GM12864 (cell line): ENCODE measurements at places on chromosomes 12 and 14.

DNA sequence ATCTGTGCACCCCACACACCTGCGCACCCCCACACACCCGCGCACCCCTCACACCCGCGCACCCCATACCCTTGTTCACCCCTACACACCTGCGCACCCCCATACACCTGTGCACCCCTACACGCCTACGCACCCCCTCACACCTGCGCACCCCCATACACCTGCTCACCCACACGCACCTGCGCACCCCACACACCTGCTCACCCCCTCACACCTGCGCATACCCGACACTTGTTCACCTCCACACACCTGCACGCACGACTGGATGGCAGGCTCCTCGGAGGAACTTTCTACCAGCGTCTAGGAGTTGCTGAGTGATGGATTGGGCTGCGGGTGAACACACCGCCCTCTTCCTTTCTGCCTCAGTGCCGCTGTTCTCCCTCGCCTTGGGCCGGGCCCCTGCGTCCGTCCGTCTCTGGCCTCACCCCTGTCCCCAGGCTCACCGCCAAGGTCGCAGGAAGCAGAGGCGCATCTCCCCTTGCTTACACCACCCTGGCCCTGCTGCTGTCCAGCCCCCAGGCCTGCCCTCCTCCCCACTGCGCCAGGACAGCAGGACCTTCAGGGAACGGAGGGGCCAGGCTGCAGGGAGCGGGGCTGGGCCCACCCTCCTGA is 20.7 kb upstream of the TMEM106C start:
- DNase-seq: no peak

DNA sequence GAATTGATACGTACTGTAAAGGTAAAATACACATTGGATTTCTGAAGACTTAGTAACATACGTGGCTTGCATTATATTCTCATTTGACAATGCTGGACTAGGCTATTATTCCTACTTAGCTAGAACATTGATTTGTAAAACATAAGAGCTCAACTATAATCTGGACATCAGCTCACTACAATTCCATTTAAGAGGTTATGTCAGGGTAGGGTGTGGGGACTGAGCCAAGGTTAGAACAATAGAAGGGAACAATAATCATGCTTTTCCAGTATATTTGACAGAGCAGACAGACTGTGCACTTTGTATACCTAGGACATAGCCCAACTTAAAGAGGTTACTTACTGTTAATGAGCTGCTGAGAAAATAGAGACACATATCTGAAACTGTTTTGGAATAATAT is 10.8 kb downstream of the ZCRB1 start:
- no peak for DNase-seq

GRCh38 chr14:87712396-87713090 is 280.4 kb downstream of the GALC start:
- DNase-seq: no peak

DNA sequence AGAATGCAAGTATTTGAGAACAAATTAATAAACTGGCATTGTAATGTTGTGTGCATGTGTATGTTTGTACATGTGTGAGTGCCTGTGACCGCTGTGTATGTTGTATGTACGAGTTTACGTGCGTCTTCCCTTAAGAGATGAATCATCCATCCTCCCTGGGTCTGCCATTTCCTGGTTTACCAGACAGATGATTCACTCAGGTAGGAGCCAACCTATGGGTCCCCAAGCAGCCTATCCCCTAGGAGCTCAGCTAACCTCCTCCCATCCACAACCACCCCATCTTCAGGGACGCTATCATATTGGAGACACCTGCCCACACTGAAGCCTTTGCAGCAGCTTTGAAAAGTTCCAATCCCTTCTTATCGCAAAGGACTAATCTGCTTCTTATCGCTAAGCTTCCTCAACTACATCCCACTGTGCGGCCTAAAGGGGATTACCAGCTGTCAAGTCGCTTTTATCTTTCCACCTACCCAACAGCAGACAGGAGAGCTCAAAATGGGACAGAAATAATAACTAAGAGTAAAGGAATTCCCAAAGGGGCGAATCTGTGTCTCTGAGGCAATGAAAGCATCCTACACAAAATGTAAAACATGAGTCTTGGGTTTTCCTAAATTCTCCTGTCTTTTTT is 81.5 kb upstream of the TMCC3 start:
- DNase-seq: no peak

DNA sequence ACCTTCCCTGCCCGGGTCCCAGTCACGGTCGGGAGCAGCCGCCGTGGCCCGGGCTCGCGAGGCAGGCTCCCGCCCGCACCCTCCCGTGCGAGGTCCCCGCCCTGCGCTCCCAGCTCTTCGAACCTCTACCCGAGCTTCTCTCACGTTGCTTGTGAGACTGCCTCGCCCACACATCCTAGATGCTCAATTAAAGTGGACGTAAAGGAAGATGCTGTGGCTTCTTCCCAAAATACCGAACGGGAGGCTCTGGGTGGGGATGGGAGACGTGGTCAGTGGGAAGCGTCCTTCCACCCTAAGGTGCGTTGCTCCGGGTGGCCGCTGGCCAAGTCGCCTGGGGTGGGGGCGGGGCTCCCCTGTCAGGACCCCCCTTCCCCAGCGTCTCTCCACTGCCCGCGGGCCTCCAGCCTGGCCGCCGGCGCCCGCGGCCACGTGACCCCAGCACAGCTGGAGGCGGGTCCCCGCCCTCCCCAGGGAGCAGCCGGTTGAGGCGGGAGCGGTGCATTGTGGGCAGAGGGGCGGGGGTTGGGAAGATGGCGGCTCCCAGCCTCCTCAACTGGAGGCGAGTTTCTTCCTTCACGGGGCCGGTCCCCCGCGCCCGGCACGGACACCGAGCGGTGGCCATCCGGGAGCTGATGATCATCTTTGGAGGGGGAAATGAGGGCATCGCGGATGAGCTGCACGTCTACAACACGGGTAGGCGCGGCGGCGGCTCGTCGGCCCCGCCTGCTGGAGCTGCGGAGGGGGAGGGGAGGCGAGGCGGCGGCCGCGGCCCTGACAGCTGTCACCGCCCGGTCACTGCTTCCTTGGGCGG is at the start of gene HCFC2:
Gene HCFC2, plus strand, starts transcription at position 501 of the 811 bp plus-strand sequence. Its CDS starts 30 bp downstream, at position 531.
- peak; percentile 55 for DNase-seq

- no peak for DNase-seq
These were observed 79.7 kb upstream of the REP15 start for GRCh38 chr12:27616356-27617142.

GRCh38 chr12:24948757-24949722 is at the start of gene BCAT1:
Gene BCAT1, minus strand, starts transcription at chr12:24949101. Its CDS starts 169 bp downstream, at chr12:24948932.
- DNase-seq: no peak

DNA sequence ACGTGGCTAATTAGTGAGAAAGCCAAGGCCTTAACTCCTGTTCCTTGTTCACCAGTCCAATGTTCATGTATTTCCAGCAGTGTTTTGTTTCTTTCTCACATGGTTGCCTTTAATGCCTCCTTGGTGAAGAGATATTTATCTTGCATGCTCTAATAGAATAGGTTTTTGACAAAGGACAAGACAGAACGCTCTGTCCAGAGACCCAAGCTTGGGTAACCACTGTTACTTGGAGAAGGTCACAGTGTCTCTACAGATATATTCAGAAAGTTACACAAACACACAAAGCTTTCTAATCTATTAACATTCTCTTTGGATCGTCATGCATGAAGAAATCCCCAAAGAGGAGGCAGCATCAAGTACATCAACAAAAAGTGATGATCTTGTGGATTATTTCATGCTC is 33.1 kb downstream of the RERG start:
- DNase-seq: no peak

DNA sequence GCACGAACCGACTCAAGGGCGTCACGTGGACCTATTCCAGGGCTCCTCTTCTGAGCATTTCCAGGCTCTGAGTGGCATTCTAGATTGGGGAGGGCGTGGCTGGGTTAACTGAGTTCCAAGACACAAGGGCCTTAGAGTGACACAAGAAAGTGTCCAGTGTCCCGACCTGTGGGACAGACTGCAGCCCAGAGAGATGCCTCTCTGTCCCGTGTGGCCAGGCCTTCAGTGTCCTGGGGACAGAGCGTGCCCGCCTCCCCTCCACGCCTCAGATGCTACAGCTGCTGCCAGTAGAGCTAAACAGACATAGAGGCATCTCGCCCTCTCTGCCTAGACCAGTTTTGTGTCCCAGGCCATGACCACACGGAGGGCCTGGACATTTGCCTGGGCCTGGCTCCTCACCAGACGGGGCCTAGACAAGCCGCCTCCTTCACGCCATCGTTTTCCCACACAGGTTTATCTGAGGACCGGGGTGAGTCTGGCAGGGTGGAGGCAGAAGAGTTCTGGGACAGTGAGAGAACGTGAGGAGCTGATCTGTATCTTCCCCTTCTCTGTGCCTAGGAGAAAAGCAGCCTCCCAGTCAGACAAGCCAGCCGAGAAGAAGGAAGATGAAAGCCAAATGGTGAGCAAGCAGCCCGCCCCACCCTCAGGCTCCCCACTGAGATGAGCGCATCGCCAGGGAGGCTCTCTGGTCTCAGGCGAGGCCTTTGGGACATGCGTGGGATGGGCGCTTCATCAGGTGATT is 27.1 kb downstream of the DEGS2 start:
- no peak for DNase-seq

- no peak for DNase-seq
These were observed 161.5 kb upstream of the FRMD6 start for GRCh38 chr14:51490205-51490604.

DNA sequence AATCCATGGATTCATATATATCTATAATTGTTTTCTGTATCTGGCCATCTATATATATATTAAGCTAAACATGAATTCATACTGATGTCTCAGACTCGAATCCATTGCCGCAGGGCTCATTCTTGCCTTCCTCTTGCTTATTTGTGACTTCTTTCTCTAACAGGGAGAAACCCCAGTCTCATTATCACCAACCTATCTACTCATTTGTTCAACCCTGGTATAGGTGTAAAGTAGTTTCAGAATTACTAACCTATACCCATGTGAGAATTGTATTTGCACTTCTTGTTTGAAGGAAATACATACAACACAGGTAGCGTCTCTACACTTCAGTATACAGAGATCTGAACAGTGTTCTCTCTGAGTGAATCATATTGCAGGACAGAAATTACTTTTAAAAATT is 77.7 kb downstream of the PTPN11 start:
- DNase-seq: peak; percentile 18

DNA sequence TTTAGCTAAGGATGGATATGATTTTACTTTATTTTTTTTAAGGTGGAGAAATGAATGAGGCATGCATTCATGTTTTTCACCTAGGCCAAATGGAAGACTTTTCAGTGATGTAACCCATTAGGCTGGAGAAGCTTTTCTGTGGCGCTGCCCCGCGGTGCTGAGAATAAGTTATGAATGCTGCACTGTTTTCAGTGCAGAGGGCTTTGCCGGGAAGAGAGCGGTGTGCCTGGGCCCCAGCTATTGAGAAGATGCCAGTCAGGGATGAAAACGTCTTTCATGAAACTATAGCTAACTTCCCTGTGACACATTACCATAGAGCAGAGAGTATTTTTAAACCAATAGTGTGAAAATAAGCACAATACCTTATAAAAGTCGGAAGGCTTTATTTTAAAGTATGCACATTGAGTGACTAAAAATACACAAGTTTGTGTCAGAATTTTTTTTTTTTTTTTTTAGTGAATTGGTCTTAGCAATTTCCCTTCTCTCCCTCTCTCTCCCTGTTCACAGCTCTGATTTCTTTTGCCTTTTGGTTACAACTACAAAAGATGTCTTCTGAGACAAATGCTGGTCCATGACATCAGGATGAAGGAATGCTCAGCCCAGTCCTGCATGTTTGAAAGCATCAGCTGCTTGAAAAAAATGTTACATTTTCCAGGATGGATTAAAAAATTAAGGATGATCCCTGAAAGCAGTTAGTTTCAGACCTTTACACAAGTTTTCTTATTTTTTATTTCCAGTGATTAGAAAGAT is 48.3 kb downstream of the NPAS3 start:
- no peak for DNase-seq

- no peak for DNase-seq
These were observed 130.8 kb downstream of the RTN1 start for GRCh38 chr14:59739794-59740193.

DNA sequence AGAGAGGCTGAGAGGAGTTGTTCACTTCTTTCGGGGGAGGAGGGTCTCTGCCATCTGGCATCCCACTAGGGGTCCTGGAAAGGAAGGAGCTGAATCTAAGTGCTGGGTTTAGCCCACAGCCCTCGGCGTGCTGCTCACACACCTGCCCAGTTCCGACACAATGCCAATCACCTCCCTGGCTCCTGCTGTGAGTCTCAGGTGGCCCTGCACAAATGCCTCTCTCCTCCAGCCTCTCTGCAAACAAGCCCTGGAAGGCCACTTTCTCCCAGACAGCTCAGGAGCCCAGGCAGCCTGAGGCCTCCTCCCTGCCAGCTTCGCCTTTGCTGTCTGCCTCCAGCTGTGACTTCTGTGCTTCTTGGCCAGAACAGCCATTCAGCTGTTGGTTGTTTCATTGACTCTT is 51.2 kb downstream of the SMIM41 start:
- DNase-seq: no peak

DNA sequence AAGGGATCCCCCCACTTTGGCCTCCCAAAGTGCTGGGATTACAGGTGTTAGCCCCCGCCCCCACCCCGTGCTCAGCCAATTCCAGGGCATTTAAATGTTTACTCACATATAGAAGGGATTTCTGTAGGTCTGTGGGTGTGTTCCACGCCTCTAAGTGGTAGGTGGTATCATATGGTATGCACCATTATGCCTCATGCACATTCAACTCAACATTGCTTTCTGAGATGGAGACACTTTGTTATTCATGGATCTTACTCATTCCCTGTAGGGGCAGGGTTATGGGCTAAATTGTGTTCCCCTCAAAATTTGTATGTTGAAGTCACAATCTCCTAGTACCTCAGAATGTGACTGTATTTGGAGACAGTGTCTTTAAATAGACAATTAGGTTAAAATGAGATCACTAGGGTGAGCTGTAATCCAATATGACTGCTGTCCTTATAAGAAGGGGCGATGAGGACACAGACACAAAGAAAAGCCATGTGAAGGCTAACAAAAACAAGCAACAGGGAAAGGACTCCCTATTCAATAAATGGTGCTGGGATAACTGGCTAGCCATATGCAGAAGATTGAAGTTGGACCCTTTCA is 200.6 kb downstream of the EFCAB11 start:
- DNase-seq: no peak

GRCh38 chr12:2543801-2544200 is 251.0 kb upstream of the FKBP4 start:
- peak; percentile 52 for DNase-seq

DNA sequence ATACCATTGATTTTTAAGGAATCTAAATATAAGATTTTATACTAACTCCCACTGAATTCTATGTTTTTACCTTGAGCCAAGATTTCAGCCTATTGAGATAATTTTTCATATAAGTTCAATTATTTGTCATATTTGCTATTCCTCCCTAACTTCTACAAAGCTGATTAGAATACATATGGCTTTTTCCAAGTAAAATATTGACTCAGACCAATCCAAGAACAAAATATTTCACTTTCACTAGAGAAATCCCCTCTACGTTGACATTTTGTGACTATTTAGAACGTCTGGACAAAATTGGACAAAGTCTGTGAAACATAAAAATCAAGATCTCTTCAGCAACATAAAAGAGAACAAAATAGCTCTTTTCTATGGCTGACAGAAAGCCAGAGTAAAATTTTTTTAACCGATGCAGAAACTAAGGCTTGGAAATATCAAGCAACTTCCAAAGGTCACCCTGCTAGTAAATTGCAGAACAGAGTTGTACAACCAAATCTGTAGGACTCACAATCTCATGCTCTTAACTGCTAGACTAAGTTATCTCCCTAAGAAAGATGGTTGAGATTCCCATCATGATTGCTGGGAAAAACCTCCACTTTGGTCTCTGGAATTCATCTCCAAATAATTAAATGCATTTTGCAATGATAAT is 118.0 kb downstream of the GARIN6 start:
- no peak for DNase-seq
